Sciatic nerve (tissue), 2 donors: ENCODE measurements at places on chromosomes 12 and 14. TPM values are rescaled to one million over a fixed set of nuclear protein-coding genes. Genes with fewer than 3 reads are reported as not detected.

- DNase-seq: peak; percentile 72
These were observed 768 bp downstream of the PTPN11 start for GRCh38 chr12:112419297-112420133.

GRCh38 chr14:96252323-96252998, 3.5 kb upstream of the BDKRB1 start:
- DNase-seq: peak; percentile 56

GRCh38 chr12:127711108-127711507, 555.9 kb upstream of the TMEM132C start:
- DNase-seq: no peak

GRCh38 chr12:7092986-7093460, 778 bp upstream of the C1R start:
- peak; percentile 58 for DNase-seq

The REM2 gene
- total RNA-seq: 0.62 TPM

DNA sequence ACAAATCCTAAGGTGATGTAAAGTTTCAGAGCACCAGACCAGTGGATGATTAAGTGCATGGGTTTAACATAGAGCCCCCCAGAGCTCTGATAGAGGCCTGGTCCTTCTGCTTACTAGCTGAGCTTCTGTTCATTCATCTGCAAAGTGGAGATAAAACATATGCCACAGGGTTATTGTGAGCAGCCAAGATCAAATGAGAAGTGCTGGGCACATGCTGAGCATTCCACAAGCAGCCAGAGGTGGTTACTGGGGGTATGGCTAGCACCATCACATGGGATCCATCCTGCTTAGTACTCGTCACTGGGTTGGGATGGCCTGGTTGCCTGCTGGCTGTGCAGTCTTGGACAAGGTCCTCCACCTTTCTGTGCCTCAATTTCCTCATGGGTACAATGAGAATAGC, 18.0 kb upstream of the SMUG1 start:
- DNase-seq: no peak

DNA sequence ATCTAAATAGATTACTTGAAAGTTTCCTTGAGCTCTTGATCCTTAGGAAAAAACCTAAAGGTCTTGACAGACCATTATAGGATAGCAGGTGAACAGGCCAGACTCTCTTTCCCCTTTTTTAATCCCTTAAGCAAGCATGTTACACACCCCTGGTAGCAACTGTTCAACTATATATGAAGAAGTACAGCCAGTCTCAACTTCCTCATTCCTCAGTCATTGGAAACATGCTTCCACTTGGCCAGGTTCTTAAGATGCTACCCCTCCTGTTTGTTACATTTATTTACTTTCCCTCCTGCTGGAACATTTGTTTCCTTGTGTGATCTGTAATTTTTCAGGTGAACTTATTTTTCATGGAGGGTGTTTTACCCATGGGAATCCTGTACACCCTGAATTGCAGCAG, 124.1 kb downstream of the ARMH4 start:
- no peak for DNase-seq

GRCh38 chr14:23132970-23133369, 13.9 kb upstream of the CEBPE start:
- DNase-seq: no peak

- no peak for DNase-seq
These were observed 216.2 kb downstream of the BCL11B start for GRCh38 chr14:99055816-99056215.

GRCh38 chr14:76763096-76764041, 2.1 kb downstream of the VASH1 start:
- no peak for DNase-seq

The TEX52 gene
- not detected for total RNA-seq

The APOF gene
- not detected for total RNA-seq

- no peak for DNase-seq
These were observed 11.2 kb downstream of the FAR2 start for GRCh38 chr12:29160230-29160629.

DNA sequence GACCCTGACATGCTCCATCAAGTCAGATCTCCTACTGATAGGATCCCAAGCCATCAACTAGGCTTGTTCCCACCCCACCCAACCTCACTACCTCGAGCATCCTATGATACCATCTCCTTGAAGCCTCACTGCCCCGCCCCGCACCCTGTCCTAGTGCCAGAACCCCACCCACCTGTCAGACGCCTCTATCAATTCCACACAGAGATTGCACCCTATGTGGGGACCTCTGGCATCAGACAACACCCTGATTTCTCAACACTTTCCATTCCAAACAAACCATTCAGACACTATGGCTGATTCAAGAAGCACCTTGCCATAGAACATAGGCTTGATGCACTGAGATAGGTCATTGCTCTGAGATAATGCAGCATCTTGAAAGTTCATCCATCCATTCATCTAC, 3.1 kb upstream of the GLTP start:
- no peak for DNase-seq

The CRACR2A gene
- 5.8 TPM for total RNA-seq

GRCh38 chr12:106054049-106054448, 84.7 kb downstream of the NUAK1 start:
- no peak for DNase-seq

The CBLN3 gene
- total RNA-seq: 7.0 TPM

DNA sequence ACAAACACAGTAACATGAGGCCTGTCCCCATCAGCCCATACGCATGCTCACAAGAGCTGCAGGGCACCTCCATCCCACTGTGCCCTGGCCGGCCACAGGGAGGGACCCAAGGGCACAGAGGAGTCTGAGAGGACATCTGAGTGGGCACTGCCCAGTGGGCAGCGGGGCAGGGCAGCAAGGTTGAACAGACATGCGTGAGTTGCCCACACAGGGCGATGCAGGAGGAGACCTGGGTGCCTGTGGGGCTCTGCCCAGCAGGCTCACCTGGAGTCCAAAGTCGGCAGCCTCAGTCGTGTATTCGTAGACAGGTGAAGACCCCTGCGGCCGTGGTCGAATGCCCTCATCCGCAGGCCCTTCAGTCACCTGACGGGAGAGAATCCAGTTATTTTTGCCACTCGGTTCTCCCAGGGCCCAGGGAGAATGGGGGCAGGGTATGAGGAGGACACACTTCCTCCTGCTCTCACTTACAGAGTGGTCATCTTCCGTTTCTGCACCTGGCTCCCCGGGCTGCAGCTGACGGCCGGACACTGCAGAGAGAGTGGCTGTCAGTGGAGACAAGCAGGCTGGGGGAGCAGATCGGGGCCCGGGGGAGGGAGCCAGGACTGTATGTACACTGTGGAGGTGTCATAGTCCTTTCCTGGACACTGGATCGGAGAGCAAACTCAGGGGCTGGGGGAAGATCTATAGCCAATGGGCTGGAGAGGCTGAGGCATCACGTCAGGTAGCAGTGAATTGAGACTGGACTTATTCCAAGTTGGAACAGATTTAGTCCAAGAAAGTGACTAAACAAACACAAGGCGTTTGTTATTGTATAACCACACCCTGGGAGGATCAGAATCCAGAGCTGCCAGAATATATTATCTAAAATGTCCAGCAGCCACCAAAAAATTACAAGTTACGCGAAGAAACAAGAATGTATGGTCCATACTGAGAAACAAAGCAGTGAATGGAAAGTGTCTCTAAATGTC, 20.7 kb downstream of the AHNAK2 start:
- no peak for DNase-seq

GRCh38 chr12:110065540-110065939, 17.2 kb upstream of the C12orf76 start:
- DNase-seq: no peak

GRCh38 chr12:108043750-108044533, 85.1 kb upstream of the WSCD2 start:
- DNase-seq: no peak

The C12orf50 gene
- total RNA-seq: 0.27 TPM

- DNase-seq: no peak
These were observed 532 bp downstream of the NOC4L start for GRCh38 chr12:132144810-132145168.

DNA sequence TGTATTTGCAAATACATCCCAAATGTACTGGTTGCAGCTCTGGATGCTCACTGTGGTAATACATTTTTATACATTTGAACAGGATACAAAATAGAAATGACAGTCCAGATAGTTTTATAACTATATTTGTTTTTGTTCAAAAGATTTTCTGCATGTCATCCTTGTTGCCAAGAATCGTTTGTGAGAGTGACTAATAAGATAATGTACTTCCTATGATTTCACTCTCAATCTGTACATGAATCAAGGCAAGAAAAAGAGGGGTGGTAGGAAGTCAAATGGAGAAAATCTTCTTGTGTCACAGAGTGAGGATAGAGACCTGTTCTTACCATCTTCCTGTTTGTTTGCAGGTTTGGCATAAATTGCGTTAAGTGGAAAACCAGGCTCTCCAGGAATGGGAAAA, 13.9 kb downstream of the ARPC3 start:
- DNase-seq: no peak

The MYF6 gene
- total RNA-seq: not detected

DNA sequence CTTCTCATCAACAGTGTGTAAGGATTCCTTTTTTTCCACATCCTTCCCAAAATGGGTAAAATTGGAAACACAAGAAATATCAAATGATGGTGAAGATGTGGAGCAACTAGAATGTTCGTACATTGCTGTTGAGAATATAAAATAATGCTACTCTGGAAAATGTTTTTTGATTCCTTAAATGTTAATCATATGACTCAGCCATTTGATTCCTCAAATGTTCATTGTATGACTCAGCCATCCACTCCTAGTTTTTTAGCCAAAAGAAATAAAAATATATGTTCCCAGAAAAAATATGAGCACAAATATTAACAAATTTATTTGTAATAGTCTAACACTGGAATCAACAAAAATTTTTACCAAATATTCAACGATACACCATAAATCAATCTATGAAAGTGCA, 1108.6 kb downstream of the LRFN5 start:
- DNase-seq: no peak

DNA sequence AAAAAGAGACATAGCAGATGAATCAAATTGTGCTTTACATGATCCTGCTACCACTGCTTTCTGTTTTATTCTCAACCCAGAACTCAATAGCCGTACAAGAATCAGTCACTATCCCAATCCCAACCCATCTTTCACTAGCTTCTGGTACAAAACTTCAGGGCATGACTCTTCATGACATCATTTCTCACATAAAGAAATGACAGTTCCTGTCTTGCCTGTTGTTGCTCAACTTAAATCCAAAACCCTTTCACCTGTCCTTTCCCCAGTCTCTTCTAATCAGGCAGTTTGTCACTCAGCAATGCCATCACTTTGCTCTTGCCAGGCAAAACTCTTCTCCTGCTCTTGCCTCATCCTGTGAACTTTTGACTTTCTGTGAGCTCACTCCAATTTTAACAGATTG, 962.8 kb downstream of the GALC start:
- no peak for DNase-seq

DNA sequence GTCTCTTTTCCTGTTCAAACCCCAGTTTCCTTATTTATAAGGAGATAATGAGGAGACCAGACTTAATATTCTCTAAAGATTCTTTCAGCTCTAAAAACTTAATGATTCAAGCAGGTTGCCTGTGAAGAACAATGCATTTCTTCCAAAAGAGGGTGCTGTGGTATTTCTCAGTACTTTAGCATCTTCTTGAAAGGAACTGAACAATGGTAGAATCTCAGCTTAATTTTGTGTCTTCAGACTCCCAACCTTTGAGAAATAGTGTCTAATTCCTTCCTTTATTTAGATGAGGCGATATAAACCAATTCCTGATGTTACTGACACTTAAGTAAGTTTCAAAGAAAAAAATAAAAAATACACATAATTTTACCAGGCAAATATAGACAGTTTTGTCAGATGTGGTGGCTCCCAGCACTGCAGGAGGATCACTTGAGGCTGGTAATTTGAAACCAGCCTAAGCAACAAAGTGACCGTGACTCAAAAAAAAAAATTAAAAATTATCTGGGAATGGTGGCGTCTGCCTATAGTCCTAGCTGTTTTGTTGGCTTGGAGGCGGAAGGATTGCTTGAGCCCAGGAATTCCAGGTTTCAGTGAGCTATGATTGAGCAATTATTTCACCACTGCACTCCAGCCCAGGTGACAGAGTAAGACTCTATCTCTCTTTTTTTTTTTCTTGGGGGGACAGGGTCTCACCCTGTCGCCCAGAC, 76.9 kb upstream of the PSMA6 start:
- no peak for DNase-seq

GRCh38 chr12:56151672-56152131, 685 bp upstream of the MYL6B start:
- no peak for DNase-seq

The ATL1 gene
- 23.3 TPM for total RNA-seq

- peak; percentile 69 for DNase-seq
These were observed 483 bp downstream of the POC1B start for GRCh38 chr12:89525305-89525823.

The MIP gene
- not detected for total RNA-seq

The IL22 gene
- total RNA-seq: not detected

GRCh38 chr12:128918481-128919260, 65.4 kb downstream of the GLT1D1 start:
- no peak for DNase-seq

DNA sequence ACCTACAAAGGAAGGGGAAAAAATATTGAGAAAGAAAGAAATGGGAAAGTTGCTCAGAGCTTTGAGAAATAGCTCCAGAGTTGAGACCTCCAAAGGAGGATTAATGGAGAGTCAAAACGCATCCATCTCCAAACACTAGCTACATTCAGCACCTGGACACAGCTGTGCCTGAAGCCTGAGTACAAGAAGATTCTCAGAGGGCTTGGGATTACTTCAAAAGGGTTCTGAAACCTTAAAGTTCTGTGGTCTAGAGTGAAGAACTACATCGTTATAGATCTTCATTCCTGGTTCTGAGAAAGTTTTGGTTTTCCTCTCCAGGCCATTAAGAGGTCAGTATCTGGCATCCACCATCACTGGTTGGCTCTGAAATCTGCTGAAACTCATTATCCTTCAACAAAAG, 10.5 kb upstream of the TMED10 start:
- no peak for DNase-seq

DNA sequence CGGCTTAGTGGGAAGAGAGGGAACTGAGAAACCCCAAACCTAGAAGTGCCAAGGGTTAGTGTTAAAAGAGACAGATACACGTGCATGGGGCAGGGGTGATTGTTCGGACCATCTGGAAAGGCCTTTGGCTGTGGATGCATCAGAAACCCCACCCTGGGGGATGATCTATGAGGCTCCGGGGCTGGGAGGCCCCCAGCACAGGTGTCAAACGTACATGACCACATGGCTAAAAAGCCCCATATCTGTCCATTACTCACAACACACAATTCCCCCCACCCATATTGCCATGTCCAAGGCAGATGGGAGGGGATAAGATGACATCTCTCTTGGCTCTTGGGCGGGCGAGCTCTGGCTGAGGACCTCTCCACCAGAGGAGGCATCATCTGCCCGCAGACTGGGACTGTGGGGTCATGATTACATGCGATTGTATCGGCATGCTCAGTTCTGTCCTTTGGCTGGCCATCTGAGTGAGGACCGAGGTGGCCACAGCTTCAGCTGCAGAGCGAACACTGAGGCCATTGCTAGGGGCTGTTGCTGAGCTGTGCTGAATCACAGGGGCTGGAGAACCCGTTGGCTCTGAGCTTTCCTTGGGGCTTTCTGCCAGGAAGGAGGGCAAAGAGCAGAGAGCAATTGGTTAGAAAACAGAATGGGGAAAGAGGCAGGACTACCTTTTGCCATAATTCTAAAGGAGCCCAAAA, 9.6 kb upstream of the NPFF start:
- no peak for DNase-seq

GRCh38 chr14:105316577-105316941, 2.0 kb downstream of the PACS2 start:
- no peak for DNase-seq
